ENCODE measurements at places on chromosomes 6 and 20.

- DNase-seq, result no peak
Observed at GRCh38 chr6:20566109-20566508, 31.9 kb downstream of the CDKAL1 start.

DNA sequence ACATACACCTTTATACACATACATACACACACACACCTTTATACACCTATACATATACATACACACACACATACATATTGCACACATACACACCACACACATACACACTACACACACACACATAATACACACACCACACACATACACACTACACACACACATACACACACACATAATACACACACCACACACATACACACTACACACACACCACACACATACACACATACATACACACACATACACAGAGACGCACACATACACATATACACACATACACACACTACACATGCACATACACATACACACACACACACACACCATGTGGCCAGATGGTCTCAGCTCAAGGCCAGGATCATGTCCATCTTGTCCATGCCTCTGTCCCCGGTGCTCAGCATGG lies 25.7 kb downstream of the BPIFB1 start:
- DNase-seq, result no peak

- no peak for DNase-seq
Observed at GRCh38 chr20:43993560-43993959, 78.9 kb downstream of the TOX2 start.

GRCh38 chr20:63178889-63179686 lies 36.8 kb downstream of the YTHDF1 start:
- peak; percentile 57 for DNase-seq

GRCh38 chr6:159094444-159095252 lies 49.9 kb upstream of the TAGAP start:
- peak; percentile 66 for DNase-seq

DNA sequence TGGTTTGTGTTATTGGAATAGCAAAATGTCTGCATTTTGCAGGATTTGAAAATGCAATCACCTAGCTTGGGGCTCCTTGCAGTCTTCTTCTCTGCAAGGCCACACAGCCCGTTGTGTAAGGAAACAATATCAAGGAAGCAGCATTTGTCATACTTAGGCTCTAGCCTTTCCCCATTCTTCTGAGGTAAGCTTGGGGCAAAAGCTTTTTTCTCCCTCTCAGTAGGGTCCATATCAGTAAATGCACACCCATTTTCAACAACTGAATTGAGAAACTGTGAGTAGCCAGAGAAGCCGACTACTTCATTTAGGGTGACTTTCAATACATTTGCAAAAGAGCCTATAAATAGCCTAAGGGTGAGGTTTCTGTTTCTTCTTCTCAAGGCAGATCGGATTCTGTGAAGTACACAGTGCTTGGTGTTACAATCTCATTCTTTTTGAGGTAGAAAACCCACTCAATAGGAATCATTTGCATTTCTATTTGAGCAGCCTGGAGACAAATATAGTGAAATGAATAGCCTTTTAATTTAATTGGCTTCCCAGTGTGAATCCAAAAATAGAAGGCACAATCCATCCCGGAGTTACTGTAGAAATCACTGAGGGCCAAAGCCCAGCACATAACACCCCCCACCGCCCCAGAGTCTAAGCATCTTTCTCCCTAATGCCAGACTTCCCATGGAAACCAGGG lies 61.8 kb downstream of the BTBD3 start:
- DNase-seq, result no peak

- no peak for DNase-seq
Observed at GRCh38 chr20:16942756-16943155, 194.6 kb downstream of the OTOR start.

DNA sequence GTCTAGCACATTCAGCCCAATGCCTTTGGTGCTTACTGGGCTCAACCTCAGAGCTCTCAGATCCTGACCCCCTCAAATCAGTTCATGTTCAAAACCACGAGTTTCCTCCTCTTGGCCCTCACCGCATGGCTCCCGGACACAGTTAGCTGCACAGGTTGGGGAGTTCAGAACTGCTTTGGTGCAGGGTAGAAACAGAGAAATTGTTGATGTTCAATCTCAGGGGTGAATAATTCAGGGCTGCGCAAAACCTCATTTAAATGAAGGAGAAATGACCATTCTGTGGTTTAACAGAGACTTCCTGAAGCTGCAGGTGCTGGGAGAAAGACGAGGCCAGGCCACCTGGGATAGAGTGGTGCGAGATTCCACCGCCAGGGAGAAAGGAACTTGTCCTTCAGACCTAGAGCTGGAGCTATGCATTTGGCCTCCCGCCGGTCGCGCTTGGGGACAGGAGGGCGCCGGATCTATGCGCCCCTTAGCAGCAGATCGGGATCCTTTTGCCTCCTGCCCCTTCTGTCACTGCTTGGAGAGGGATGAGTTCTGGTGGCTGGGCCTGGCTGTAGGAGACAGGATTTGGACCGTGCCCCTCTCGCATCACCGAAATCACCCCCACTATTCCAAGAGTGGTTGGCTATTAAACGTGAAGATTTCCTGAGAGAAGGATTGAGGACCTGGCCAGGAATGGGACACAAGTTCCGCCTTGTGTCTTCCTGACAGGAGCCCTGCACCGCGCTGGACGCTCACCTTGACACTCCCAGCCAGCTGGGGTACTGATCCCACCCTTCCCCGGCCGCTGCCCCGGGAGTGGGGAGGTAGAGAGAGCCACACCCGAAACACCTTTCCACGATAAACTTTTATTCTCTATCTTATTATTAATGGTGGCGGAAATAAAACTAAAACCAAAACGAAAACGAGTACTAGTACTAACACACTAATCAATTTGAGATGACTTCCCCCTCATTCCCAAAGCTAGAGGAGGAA lies 767 bp upstream of the PAX1 start:
- no peak for DNase-seq

GRCh38 chr6:92784235-92784634 lies 635.1 kb downstream of the EPHA7 start:
- DNase-seq, result no peak

- no peak for DNase-seq
Observed at GRCh38 chr6:11820821-11821220, 42.2 kb upstream of the ADTRP start.

- no peak for DNase-seq
Observed at GRCh38 chr6:38681850-38682249, 21.1 kb downstream of the GLO1 start.

- DNase-seq, result peak; percentile 75
Observed at GRCh38 chr6:72411872-72412708, 209.8 kb upstream of the KCNQ5 start.

- DNase-seq, result no peak
Observed at GRCh38 chr6:109793792-109794191, 102.7 kb downstream of the FIG4 start.

DNA sequence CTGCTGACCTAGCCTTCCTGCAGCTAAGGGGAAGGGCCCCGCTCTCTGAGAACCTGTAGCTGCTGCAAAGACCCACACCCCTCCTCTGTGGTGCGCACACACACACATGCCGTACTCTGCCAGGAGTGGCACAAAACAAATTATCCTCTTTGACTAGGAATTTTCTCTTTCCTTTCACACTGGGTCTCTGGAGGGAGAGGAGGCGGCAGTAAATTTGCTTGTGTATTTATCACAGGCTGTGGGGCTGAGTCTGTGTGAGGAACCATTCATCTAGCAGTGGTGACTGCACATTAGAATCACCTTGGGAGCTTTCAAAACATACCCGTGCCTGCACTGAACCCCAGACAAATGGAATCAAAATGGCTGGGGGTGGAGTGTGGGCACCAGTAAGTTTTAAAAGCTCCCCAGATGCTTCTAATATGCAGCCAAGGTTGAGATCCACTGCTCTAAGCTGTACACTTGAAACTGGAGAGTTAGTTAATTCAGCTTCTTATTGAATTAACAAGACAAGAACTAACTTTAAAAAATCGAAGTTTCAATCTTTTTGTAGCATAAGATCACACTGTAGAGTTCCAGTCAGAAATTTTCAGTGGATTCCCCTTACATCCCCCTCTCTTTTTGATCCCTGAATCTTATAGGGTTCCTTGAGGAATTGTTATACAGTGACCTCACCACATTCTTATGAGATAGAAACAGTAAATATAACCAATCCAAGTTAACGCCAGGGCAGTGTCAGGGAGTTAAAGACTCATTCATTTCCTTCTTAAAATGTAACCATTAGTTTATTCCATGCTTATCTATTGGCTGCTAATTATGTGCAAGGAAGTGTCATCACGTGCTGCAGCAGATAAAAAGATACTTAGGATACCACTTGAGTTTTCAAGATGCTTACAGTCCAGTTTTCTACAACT lies 29.8 kb upstream of the GMDS start:
- DNase-seq, result no peak

DNA sequence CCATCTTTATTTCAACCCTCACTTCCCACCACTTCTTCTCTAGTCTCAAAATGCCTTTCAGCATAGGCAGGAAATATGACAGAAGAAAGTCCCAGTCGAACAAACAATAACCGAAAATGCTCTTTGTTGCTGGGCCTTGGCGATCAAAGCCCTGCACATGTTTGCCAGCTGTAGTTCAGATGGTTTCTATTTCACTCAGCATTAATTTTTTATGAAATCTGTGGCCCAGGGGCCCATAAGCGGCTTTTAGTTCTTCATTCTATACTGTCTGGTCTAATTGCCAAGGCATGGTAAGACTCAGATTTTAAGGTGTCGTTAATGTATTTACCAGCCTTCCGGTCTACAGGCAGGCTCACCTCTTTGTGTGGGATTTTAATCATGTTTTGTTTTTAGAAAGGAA lies 10.9 kb upstream of the F13A1 start:
- DNase-seq, result no peak

DNA sequence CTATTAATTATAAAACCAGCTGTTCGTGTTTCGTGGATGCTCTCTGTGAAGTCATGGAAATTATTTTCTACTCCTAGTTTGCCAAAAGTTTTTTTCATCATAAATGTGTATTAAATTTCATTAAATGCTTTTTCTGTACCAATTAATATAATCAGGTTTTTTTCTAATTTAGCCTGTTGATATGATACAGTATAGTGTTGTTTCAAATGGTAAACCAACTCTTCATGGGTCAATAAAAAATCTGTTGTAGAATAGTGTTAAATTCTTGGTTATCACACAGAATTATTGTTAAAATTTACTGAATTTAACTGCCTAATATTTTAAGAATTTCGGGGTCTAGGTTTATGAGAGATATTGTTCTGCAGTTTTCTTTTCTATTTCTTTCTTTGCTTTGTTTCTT lies 505.9 kb upstream of the MANEA start:
- no peak for DNase-seq
